Muscle of leg (tissue), 16 donors: ENCODE measurements at places on chromosomes 11 and 22. TPM values are rescaled to one million over a fixed set of nuclear protein-coding genes. Genes with fewer than 3 reads are reported as not detected.

Gene NCAPH2
- total RNA-seq = 34.8 TPM

Gene KCNK7
- total RNA-seq = 0.31 TPM

Gene TRPM5
- under 0.01 TPM for total RNA-seq

Gene GLYAT
- not detected for total RNA-seq

Gene SMIM35
- total RNA-seq = under 0.01 TPM

Gene PRG3
- total RNA-seq = 0.22 TPM

Gene FSHB
- not detected for total RNA-seq

Gene ASCL2
- 0.53 TPM for total RNA-seq

Gene ALDH3B1
- total RNA-seq = 5.4 TPM

Gene C11orf86
- not detected for total RNA-seq

Gene RASD2
- total RNA-seq = 2.9 TPM

Gene OR51E2
- total RNA-seq = 0.53 TPM

Gene TCF20
- 13.7 TPM for total RNA-seq

Gene BTBD10
- 39.5 TPM for total RNA-seq

Gene MMP13
- 0.04 TPM for total RNA-seq

Gene DSCAML1
- 0.80 TPM for total RNA-seq

Gene CLMP
- 13.9 TPM for total RNA-seq

Gene NAALADL1
- total RNA-seq = 13.6 TPM

DNA sequence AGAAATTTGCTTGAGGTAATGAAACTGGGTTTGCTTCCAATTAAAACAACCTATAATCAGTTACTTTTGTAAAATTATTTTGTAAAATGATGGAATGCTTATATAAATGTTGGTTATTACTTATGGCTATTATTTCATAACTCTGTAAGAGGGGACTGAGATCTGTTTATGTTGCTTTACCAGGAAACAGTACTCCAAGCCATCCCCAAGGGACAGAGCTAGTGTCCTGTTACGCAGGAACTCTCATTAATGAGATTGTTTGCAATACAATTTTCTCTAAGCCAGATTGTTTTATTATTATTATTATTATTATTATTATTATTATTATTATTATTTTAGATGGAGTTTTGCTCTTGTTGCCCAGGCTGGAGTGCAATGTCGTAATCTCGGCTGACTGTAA is 2.3 kb upstream of the NOX4 start:
- peak; percentile 55 for DNase-seq

DNA sequence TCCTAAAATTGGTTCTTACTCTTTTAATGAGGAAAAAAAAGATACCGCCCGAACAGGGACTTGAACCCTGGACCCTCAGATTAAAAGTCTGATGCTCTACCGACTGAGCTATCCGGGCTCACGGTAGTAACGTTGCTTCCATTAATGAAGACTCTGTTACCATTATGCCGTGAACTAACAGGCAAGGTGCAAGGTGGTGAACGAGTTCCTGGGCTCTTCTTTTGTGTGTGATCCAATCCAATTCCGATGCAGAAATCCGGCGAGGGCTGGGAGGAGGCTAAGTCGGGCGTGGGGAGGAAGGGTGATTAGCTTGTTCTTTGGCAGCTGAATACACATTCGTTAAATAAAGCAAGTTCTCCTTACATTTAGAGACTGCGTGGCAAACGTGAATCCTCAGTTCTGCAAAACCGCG is 49.0 kb downstream of the OR4D9 start:
- peak; percentile 91 for DNase-seq

DNA sequence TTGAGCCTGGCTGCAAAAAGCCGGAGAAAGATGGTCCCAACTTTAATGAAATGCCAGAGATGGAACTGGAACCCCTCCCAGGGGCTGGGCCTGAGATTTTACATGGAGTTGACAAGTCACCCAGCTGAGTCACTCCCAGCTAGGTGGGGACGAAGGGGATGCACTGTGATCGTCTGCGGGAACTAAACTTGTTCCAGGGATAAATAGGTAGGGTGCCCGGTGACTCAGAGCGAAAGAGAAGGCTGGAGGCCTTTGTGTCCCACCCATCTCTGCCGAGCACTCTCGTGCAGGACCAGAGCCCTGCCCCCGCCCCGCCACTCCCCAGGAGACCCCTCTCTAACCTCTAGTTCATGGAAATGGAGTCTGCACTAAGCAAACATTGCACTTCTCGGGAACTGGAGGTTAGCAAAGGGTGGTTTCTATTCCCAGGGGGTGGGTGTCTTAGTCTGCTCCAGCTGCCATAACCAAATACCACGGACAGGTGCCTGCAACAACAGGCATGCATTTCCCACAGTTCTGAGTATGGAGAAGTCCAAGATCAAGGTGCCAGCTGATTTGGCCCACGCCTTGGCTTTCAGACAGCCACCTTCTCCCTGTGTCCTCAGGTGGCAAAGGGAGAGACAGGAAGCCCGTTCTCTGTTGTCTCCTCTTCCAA is 60.7 kb upstream of the FADD start:
- DNase-seq = no peak

- peak; percentile 73 for DNase-seq
These were observed 93.6 kb upstream of the CD44 start for GRCh38 chr11:35045236-35045820.

GRCh38 chr11:44600839-44601383 is 35.4 kb downstream of the CD82 start:
- DNase-seq = peak; percentile 89

GRCh38 chr11:27968461-27968860 is 139.5 kb downstream of the KIF18A start:
- DNase-seq = no peak

- no peak for DNase-seq
These were observed 31.0 kb upstream of the MAPK1 start for GRCh38 chr22:21898354-21898896.

GRCh38 chr22:27111796-27112672 is 454.6 kb downstream of the MIAT start:
- DNase-seq = no peak

GRCh38 chr22:50526834-50527801 is 1.7 kb upstream of the SCO2 start:
- DNase-seq = peak; percentile 53

- DNase-seq = no peak
These were observed 45.8 kb downstream of the LRFN4 start for GRCh38 chr11:66902486-66903177.

GRCh38 chr11:35274909-35275785 is 136.2 kb downstream of the CD44 start:
- peak; percentile 56 for DNase-seq

DNA sequence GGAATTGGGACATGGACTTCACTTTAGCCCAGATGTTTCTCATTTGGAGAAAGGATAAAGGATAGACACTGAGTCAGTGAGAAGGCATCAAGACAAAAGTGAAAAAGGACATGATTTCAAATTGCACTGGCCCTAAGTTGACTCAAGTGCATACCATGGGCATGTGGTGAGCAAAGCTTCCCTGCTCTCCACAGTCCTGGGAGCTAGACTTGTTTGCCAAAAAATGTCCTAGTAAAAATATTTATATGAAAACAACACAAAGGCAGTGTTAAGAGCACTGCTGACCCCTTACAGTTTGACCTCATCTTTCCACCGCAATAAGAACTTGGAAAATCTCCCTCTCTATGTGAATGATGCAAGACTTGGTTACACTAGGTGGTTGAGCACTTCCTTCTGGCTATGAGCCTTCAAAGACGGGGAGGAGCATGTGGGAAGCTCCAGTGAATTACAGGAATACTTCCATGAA is 46.5 kb upstream of the FIBIN start:
- peak; percentile 94 for DNase-seq

- no peak for DNase-seq
These were observed 73.3 kb downstream of the PARVB start for GRCh38 chr22:44097263-44098020.

DNA sequence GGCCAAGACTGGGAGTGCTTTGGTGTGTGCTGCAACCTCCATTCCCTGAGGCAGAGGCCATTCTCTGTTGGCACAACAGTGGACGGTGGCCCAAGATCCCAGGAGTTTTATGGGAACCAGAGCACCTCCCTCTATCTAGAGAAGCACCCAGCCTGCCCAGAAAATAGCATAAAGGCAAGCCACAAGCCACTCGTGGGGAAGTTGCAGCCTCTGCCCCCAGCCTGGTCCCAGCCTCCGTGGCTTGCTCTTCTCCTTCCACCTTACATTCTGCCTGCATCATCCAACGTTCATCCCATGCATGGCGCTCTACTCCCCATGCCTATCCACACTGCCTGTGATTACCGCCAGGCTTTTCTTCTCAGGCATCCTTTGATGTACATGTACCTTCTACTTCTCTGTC is 15.8 kb downstream of the IL17RA start:
- no peak for DNase-seq

GRCh38 chr11:76903325-76903724 is 42.6 kb downstream of the ACER3 start:
- no peak for DNase-seq

- peak; percentile 46 for DNase-seq
These were observed 85.2 kb upstream of the ARHGAP20 start for GRCh38 chr11:110797453-110797852.

- no peak for DNase-seq
These were observed 1408.4 kb upstream of the TENM4 start for GRCh38 chr11:80849253-80849652.

GRCh38 chr11:94314064-94314463 is 9.7 kb downstream of the IZUMO1R start:
- no peak for DNase-seq

GRCh38 chr22:45357490-45357889 is 47.8 kb downstream of the FAM118A start:
- no peak for DNase-seq

DNA sequence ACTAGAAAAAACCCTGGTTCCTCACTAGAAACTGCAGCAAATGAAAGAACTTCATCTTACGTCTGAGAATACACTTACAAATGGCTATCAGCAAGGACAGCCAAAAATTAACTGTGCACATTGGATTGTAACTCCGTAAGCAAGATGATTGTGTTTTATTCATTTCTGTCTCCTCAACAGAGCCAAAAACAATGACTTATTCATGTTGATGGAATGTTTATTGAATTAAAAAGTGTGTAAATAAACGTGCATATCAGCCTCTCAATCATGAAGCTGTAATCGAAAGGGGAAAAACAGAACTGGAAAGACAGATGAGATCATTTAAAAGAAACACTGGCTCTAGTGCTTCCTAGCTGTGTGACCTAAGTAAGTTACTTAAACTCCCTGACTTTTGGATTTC is 307.5 kb upstream of the ZC3H12C start:
- DNase-seq = peak; percentile 88

- no peak for DNase-seq
These were observed 13.1 kb upstream of the E2F8 start for GRCh38 chr11:19253817-19254216.

- DNase-seq = peak; percentile 40
These were observed 18.5 kb downstream of the CD5 start for GRCh38 chr11:61120706-61121191.

GRCh38 chr11:124080327-124081001 is 34.8 kb upstream of the VWA5A start:
- no peak for DNase-seq
